ENCODE measurements at places on chromosomes 5 and 9.

- DNase-seq: no peak
These were observed 27.9 kb downstream of the NFX1 start for GRCh38 chr9:33318225-33318624.

DNA sequence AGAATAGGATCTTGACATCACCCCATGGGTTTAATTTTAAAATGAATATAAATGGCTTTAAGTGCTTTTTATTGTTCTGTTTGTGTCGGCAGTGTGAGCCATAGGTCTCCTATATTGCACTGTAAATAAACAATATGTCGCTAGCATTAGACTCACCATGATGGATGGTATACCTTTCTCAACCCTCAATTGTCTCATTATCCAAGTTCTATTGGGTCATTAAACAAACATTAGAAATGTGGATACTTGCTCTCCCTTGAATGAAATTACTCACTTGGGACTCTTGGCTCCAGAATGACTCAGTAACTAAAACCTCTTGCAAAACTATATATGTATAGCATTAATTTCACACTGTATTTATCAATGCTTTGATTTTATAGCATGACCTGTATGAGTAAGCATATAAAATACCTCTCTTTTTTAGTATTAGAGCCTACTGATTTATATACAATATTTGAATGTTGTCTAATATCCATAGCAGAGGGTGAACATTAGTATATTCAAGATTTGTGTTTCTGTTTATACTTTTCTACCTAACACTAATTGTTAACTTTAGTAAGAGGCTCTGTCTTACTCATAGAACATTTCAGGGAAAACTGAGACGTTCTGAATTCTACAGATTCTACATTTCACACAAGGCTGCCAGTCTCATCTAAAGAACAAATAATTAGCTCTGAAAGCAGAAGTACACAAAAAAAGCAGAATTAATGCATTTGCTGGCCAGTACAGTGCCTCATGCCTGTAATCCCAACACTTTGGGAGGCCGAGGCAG, 303.8 kb upstream of the PRR16 start:
- no peak for DNase-seq

- DNase-seq: no peak
These were observed 19.4 kb downstream of the ERGIC1 start for GRCh38 chr5:172853355-172853975.

- DNase-seq: no peak
These were observed 15.0 kb downstream of the ANKRD33B start for GRCh38 chr5:10578869-10579268.

- no peak for DNase-seq
These were observed 639.7 kb upstream of the C9orf72 start for GRCh38 chr9:28212979-28213378.

DNA sequence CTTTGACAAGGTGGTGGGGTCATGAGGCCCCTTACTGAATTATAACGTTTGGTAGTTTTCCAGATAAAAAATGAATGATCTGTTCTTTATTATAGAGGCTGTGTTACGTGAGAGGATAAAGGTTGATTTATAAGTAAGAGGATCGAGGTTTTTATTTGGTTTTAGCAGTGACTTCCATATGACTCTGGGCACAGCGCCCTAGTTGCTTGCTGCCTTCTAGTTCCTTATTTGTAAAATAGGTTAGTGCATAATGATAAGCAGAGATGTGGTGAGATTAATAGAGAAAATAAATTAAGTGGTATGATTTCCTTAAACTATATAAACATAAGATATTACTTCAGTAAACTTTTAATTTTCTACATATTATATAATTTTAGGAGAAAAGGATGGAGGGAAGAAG, 29.8 kb downstream of the MRRF start:
- no peak for DNase-seq

DNA sequence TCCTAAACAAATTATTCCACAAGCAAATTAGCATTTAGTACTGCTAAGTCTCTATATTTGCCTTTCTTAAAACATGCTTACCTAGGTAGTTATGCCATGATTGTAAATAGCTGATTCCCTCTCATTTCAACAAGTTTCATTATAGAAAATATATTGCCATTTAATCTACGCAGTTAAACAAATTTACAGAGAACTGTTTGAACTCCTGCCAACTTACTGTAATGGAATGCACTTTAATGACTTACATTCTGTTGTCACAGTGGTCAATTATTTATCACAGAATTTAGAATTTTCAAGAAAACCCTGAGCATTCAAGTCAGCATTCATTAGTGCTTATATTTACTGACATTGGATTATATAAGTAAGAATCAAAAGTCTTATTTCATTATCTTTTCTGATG, 19.6 kb downstream of the SLC38A9 start:
- no peak for DNase-seq

DNA sequence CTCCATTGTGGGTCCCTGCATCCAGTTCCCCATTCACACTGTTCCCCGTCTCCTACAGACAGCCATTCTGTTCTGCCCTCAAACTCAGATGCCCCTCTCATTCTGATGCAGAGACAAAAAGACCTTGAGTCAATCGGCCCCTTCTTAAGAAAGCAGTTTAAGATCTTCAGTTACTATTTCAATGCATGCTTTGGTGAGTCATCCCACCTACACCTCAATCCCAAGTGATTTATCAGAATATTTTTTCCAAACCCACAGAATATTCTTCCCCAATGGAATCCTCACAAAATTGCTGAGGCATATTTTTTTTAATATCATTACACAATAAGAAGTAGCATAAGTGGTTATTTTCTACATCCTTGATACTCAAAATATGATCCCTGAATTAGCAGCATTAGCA, 92.4 kb upstream of the SLC1A1 start:
- no peak for DNase-seq

- no peak for DNase-seq
These were observed 384.5 kb upstream of the PIK3R1 start for GRCh38 chr5:67831048-67831447.

GRCh38 chr5:98804066-98804465, 30.6 kb downstream of the RGMB start:
- DNase-seq: no peak

DNA sequence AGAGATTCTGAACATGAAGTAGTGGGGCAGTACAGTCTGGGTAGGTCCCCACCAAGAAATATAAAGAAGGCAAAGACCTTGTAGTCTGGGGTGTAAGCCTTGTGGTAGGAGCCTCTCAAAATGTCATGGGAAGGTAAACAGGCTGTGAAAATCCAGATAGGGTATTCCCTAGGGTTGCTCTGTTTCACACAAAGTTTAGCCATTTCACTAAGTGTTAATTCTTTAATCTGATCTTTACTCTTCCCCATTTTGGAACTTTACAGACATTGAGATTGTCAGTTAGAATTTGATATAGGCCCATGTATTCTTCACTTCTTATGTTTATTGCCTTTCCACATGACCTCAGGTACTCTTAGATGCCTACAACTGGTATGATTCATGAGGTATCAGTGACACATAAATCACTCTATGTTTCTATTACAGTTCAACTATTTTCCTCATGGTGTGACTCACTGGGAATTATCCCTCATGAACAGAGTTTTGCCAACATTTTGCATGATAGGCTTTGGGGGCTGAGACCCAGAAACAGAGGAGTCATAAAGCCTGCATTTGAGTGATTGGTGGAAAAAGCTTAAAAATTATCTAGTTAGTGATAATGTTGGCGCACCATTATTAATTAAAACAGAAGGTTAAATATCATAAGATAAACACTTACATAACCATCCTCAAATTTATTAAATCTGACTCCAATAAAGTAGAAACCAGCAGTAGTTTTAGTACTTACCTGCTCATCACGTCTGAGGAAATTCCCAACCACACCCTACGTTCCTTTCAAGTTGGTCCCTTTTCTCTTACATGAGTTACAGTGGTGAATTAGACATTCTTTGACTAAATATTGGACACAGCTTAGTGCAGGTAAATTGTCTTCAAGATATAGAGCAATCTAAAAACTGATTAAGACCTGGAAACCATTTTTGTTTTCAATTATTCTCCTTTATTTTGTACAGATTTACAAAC, 399.8 kb upstream of the MEF2C start:
- DNase-seq: no peak

DNA sequence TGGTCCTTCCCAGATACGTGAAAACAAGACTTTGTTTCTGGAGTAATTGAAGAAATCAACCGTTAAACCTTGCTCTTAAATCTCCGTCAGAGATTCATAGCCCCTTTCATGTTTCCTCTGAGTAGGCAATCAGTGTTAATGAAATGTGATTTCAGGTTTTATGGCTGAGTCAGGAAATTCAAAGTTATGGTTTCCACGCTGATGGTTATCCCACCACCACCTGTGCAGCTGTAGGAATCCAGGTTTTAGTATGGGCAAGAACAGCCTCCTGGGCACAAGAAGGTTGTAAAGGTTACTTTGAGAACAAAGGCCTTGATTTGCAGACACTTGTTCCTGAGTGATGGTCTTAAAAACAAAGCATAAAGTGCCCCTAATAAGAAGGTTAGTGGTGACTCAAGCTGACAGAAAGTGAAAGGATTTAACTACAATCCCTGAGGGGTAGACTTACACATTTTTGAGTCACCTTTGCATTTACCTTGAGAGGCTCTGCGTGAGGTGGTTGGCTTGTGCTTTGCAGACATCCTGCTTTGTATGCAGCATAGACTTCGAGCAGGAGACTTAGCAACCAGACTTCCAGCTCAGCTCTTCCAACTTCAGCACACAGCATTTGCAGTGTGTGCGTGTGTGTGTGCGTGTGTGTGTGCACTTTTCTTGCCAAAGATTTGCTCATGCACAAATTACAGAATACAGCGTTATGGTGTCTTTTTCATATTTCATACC, 159.6 kb downstream of the TLE4 start:
- peak; percentile 35 for DNase-seq

DNA sequence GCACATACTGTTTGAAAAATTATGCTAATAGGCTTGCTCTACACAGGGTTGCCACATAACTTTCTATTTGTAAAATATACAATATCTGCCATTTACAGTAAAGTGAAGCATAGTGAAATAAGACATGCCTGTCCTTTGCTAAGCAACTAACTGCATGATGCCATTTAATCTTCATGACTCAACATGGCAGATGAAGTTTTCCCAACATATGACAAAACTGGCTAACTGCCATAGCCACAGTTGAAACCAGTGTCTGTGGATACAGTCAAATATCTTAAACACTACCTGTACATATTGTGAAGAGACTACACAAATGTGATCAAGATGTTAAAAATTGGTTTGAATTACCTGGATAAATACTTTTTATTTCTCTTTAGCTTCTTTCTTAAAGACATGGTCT, 3.1 kb upstream of the DMAC1 start:
- DNase-seq: no peak

- no peak for DNase-seq
These were observed 276.0 kb upstream of the MPDZ start for GRCh38 chr9:13555516-13555915.

- DNase-seq: no peak
These were observed 77.9 kb downstream of the LHFPL2 start for GRCh38 chr5:78570646-78571045.

DNA sequence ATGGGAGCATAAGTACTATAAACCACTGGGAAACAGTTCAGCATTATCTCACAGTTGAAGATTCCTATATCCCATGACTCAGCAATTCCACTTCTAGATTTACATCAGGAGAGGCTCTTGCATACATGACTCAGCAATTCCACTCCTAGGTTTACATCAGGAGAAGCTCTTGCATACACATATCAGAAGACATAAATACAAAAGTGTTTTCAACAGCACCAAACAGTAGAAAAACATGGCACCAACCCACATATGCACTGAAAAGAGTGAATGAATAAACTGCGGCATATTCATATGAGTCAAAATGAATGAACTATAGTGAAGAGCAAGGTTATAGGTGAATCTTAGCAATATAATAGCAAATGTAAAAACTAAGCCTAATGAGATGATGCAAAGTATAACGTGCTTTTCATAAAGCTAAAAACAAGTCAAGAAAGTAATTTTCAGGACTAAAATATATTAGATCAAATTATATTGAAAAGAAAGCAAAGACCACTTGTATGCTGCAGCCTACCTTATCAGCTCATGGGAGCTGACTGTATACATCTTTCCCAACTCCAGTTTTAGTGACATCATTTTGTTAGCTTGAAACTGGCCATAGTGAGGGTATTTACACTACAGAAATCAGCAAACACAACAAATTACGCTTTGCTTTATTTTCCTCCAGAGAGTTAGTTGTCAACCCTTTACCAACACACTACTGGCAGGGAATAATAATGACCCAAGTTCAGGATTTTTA, 95.8 kb downstream of the ANKRD18B start:
- no peak for DNase-seq

DNA sequence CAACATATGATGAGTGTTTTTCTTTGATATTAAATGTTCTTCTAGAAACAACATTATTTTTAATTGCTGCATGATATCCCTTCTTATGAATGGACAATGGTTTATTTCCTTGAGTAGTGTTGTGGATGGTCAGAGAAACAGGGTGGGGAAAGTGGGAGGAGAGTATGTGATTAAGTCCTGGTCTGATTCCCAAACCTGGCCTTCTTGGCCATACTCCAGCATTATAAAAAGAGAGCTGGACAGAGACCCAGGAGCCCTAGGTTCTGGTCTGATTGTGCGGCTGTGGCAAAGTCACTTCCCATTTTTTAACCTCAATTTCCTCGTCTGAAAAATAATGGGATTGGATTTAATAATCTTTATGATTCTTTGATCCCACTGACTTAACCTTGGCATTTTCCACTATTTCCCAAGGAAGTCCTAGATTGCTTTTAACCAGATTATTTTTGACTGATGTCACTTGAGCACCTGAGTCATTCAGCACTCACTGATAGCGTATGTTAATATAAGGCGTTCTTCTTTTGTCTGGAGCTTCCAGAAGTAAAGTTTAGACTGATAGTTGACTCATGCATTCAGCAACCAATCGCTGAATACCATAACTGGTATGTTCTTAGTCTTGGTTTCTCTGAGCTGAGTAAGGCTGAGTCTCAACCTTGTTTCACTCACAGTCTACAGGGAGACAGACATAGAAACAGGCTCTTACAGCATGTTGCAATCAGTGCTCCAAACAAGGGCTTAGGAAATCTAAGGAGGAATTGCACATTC, 26.2 kb downstream of the OSMR start:
- DNase-seq: no peak

DNA sequence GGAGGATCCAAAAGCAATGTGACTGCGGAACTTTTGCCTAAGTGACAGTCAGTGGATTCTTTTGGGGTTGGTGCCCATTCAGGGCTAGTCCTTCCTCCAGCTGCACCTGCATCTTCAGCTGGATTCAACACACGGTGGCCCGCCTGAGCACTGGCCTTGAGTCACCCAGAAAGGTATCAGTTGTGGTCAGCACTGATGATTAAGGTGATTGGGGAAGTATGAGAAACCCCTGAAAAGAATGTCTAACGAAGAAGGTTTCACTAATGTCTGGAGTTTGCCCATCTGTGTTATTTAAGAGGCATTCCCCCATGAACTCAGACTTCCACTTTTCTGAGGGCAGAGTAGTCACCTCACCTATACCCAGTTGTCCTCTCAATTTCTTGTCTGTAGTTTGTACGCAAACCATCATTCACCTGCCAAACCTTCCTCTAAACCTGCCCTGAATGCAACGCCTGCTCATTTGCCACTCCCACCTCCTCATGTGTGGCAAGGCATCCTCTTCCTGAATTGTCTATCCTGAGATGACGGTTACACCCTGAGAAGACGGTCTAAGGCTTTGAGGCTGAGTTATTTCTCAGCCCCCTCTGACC, 27.2 kb downstream of the CSF2 start:
- DNase-seq: peak; percentile 61

- DNase-seq: no peak
These were observed 2148.9 kb upstream of the ACO1 start for GRCh38 chr9:30235564-30235963.

- no peak for DNase-seq
These were observed 15.3 kb downstream of the NRG2 start for GRCh38 chr5:140027807-140028206.

GRCh38 chr9:127738666-127739065, 3.6 kb upstream of the TOR2A start:
- DNase-seq: no peak
